ENCODE measurements at places on chromosomes 11 and 22.

- DNase-seq, result no peak
These were observed 322.7 kb upstream of the PITPNB start for GRCh38 chr22:28241656-28242290.

DNA sequence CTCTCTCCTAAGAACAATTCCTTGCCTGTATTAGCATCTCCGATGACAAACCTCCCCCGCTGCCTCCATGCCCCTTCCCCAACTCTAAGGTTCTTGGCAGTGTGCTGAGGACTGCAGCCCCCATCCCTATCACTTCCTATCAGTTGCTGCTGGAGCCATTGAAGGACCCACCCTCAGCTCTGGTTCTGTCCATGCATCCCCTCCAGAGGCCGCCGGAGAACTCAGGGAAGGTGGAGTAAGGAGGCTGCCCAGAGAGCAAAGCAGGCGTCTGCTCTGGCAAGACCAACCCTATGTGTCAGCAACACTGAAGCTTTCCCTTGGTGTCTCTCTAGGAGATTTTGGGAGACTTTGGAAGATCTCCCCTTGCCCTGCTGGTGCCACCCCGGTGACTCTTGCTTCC, 1139.5 kb downstream of the TBC1D22A start:
- no peak for DNase-seq

- DNase-seq, result no peak
These were observed 32.9 kb downstream of the TRMU start for GRCh38 chr22:46368422-46368821.

DNA sequence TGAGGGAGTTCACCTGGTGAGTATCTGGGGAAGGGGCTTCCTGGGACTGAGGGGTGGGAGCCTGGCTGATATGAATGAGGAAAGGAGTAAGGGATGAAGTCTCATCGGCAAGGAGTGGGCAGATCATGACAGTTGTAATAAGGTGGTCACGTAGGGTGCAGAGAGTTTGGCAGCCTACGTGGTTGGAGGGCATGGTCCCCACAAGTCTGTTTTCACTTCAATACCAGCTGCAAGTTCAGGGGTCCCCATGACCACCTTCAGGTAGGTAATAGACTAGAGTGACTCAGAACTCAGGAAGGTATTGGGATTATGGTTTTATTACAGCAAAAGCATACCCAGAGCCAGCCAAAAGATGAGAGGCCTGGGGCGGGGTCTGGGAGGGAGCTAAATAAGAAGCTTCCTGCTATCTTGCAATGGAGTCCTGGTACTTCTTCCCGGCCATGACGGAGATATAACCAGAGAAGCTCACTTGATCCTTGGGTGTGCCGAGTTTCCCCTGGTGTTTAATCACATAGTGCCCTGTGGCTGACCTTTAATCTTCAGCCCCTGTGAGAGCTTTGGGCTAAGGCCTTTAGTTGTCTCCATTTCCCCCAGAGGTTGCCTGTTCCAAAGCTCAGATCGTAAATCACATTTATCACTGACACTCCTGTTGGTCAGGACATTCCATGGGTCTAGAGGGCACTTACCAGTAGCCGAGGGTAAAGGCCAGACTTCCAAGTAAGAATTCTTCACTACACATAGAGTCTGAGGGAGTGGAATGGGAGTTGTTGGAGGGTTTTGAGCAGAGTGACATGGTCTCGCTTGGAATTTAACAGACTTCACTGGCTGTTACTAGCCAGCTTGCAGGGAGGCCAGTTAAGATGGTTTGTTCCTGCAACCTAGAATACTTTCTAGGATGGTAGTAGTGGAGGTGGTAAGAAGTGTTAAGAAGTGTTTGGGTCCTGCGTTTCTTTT, 9.1 kb downstream of the SLC3A2 start:
- no peak for DNase-seq

DNA sequence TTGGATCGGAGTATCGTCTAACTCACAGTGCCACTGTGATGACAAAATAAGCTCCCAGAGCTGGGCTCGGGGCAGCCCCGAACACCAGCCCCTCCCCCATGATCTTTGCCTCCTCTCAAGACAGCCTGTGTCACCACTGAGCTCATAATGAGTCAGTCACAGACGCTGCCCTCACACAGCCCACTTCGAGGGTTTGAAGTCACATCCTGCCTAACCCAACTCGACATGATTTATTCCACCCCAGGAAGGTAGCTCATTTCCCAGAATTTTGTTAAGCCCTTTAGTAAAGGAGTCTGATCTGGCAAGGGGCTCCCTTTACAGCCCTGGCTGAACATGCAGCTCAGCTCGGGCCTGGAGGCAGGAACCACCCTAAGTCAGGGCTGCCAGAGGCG, 22.8 kb downstream of the MYH9 start:
- DNase-seq, result peak; percentile 71

DNA sequence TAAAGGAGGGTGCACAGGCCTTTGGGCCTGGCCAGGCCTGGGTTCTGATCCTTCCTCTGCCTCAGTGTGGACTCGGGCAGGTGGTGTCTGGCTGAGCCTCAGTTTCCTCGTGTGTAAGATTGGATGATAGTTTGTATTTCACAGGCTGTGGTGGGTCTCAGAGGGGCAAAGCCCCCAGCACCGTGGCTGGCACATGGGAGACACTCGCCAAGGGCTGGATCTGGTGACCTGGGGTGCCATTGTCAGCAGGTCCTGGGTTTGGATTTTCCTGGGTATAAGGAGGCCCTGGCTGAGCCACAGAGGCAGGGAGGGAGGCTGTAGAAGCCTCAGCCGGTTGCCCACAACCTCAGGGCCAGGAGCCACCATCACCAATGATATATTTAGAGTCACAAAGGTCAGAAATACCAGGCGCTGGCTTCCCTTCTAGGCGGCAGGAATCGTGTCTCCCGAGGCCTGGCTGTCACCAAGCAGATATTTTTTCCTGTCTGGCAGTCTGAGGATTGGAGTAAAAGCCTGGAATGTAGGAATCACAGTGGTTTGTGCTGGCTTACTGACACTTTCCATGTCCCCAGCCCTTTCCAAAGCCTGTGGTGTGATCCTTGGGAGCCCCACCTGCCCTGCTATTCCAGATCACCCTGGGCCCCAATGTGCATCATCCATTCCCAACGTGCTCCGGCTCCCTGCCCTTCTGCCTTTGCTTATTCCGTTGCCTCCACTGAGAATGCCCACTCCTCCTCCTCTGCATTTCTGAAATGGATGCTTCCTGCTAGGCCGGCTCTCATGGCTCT, 15.6 kb downstream of the KCNC1 start:
- no peak for DNase-seq

DNA sequence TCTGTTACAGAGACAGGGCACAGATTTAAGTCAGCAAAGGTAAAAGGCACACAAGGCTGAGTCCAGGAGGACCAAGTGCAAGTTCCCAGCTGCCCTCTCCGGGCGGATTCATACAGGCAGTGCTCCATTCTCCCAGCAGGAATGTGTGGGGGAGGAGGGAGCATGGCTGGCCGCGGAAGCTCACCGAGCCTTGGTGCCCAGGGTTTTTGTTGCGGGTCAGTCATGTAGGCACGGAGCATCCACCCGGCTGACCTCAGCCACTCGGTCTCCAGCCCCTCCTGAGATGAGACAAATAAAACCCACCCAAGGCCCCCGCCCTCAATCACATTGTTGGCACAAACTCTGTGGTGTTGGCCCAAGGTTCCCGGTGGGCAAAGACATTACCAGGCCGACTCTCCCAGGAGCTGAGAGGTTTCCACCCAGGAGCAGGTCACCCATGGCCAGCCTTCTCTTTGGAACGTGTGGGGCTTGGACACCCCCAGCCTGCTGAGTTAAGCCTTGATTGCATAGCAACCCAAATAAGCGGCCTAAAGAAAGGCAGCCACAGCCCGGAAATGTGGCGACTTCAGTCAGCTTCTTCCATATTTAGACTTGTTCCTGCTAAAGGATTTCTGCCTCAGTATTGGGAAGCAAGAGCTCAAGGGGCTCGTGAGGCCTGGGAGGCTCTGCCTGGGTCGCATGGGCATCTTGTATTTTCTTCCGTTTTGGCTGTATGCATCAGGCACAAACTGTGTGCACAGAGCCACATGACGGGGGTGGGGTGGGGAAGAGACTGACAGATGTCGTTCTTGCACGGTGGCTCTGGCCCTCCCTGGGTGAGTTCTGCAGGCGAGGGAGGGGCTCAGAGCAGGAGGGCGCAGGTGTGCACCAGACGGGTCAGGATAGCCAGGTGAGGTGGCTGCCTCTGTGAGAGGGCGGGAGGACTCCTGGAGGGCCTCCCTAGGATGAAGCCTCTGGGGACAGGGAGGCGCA, 63.0 kb downstream of the ARHGAP8 start:
- no peak for DNase-seq

GRCh38 chr22:45227645-45228400, 12.9 kb downstream of the KIAA0930 start:
- no peak for DNase-seq

GRCh38 chr11:125953401-125953935, 7.6 kb downstream of the VSIG10L2 start:
- DNase-seq, result no peak

DNA sequence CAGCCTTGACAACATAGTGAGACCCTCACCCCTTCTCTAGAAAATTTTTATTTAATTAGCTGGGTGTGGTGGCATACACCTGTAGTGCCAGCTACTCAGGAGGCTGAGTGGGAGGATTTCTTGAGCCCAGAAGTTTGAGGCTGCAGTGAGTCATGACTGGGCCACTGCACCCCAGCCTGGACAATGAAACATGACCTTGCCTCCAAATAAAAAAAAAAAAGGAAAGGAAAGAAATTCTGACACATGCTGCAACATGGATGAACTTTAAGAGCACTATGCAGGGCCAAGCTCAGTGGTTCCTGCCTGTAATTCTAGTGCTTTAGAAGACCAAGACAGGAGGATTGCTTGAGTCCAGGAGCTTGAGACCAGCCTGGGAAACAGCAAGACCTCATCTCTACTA, 8.8 kb downstream of the SLC43A3 start:
- DNase-seq, result no peak
